ENCODE measurements at places on chromosomes 4 and X. TPM values are rescaled to one million over a fixed set of nuclear protein-coding genes. Genes with fewer than 3 reads are reported as not detected.

- no peak for DNase-seq
- no peak overlapping the region for H3K27ac ChIP-seq
- no peaks in the 10 kb centered on the region for H3K36me3 ChIP-seq
- no peaks in the 10 kb centered on the region for H3K27me3 ChIP-seq
- peaks cover 11% of the 10 kb centered on the region for H3K4me1 ChIP-seq
Measured at GRCh38 chr4:104756837-104757236, 262.1 kb upstream of the CXXC4 start.

- DNase-seq = no peak
- no peak overlapping the region for H3K4me3 ChIP-seq
- H3K4me1 ChIP-seq = no peaks in the 10 kb centered on the region
- H3K27ac ChIP-seq = no peak overlapping the region
Measured at GRCh38 chr4:158353541-158354304, 143.4 kb downstream of the TMEM144 start.

DNA sequence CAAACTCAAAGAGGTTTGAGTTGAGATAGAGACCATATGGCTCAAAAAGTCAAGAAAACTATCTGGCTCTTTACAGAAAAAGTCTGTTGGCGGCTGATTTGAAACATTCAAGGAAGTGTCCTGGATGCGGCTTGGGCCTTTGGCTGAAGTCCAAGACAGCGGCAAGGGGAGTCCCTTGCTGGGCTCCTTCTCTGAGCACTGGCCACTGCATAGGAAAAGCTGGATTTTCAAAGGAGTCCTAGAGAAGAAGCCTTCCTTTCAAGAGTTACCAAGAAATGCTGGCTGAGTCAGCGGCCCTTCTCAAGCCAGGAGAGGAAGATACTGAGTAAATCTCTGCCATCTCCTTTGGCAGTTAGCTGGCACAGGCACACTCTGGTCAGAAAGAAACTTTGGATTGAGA lies 12.1 kb downstream of the APLN start:
- no peak overlapping the region for H3K4me3 ChIP-seq
- H3K4me1 ChIP-seq = no peaks in the 10 kb centered on the region
- DNase-seq = no peak
- no peaks in the 10 kb centered on the region for H3K27me3 ChIP-seq
- no peak overlapping the region for H3K27ac ChIP-seq
- H3K36me3 ChIP-seq = no peaks in the 10 kb centered on the region

DNA sequence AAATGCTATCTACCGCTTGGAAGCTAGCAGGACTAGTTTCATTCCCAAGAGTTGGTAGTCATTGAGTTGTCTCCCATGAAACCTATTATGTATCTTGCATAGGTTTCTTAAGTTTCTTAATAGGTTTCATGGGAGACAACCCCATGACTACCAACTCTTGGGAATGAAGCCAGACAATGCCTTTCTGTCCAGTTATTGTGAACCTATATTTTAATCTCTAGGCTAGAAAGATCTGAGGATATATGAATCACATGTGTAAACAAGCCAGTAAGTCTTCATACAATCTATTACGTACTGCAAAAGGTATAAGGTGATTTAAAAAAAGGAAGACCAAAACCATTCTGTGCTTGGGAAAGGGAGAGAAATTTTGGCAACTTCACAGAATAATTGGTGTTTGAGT lies 162.6 kb downstream of the INPP4B start:
- no peak for DNase-seq
- no peaks in the 10 kb centered on the region for H3K4me1 ChIP-seq
- no peaks in the 10 kb centered on the region for H3K27me3 ChIP-seq
- H3K27ac ChIP-seq = no peak overlapping the region
- peaks cover 3% of the 10 kb centered on the region for H3K36me3 ChIP-seq

DNA sequence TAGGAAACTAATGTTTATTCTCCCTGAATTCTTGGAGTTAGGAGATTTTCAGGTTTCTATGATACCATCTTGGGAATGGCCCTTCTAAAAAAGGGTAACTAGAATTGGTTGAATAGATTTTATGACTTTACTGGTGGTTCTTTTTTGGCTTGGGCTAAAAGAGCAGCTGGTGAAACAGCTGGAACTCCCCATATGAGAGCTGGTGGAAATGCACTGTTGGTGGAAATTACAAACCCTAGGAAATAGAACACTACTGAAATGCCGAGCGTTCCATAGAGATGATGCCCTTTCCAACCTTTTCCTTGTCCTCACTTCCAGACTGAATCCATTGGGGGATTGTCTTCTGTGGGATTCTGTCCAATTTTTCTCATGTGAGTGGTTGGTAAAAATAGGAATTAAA lies 139.5 kb downstream of the STIM2 start:
- H3K36me3 ChIP-seq = peaks cover 2% of the 10 kb centered on the region
- peaks cover 29% of the 10 kb centered on the region for H3K4me1 ChIP-seq
- no peak overlapping the region for H3K4me3 ChIP-seq
- no peak for DNase-seq

Gene PNCK
- total RNA-seq = 0.72 TPM

Gene HTR2C
- not detected for total RNA-seq

Gene AMTN
- total RNA-seq = not detected

Gene PLP1
- total RNA-seq = not detected

GRCh38 chr4:112120021-112120420 lies 25.2 kb upstream of the FAM241A start:
- no peak overlapping the region for H3K27ac ChIP-seq
- no peak for DNase-seq
- peaks cover 12% of the 10 kb centered on the region for H3K4me1 ChIP-seq
- no peak overlapping the region for H3K4me3 ChIP-seq
- peaks cover 20% of the 10 kb centered on the region for H3K27me3 ChIP-seq
